Effector CD4-positive, alpha-beta T cell (primary cell): ENCODE measurements at places on chromosomes 2 and 18.

DNA sequence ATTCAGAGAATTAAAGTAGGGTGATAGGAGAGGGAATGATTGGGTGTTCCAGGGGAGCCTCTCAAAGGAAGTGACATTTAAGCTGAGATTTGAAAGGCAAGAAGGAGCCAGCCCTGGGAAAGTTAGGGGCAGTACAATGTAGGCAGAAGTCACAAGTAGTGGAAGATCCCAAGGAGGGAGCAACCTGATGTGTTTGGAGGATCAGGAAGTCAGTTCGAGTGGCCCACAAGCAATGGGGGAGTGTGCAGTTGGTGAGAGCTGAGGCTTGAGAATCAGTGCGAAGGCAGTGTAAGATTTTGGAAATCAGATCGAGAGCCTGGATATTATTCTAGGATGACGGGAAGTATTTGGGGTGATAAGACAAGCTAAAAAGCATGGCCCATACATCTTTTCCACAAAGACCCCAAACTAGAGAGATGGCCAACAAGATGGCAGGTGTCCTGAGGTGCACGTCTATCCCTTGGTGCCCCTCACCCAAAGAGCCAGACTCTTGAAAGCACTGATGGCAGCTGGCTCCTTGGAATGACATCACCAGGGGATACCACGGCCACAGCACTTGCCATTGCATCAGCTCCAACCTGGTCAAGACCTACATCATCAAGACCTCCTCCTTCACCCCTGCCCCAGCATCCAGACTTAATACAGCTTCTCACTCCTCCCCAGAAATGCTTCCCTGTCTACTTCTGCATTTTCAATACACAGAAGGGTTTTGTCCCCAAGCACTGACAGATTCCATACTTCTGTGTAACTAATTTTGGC, 127.3 kb downstream of the BCL2 start:
- DNase-seq: no peak

DNA sequence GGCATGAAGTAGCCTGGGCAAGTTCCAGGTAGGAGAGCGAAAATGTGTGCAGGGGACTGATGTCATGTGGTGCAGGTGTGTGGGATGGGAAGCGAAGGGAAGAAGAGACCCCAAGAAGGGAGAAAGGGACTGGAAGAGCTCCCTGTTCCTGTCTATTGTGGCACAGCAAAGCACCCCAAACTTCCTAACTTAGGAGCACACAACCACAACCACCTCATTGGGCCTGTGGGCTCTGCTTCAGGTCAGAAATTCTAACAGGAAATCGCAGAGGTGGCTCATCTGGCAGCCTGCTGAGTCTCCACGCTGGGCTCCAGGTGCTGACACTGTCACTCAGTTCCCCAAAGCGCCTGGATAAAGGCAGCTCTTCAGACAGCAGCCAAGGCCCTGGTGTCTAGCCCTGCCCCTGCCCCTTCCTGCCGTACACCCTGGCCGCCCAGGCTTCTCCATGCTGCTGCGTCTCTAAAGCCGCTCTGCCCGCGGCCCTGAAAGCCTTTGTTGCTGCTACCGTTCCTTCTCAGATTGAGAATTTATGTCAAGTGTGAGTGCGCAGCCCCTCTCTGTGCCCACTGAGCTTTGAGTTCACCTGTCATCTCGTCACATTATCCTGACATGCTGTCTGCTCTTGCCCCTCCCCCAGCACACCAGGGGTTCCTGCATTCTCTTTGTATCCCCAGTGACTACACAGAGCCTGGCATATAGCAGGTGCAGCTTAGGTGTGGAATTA, 140.2 kb upstream of the BCL2L11 start:
- no peak for DNase-seq

GRCh38 chr2:70310899-70311298, 9.0 kb upstream of the FAM136A start:
- no peak for DNase-seq

DNA sequence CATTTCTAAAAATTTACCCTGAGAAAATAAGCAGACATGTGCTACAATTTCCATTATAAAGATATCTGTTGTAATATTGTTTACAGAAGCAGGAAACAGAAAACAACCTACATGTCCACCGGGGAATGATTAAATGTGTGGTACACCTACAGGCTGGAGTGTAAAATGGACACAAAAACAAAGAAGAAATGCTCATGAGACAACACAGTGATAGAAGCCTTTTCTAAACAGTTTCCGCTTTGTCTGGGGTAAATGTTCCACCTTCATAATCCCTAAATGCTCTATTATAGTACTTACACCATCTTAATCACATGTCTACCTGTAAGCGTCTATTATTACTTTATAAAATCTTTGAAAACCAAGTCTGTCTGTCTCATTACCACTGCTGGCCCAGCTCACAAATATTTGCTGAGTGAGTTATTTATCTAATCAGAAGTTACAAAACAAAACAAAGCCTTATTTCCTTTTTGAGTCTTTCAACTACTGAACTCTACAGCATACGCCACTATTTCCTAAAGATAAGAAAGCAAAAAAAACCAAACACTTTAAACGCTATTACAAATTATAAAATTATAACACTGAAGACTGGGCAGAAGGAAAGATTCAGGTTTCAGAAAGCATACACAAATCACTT, 95.3 kb downstream of the PIGN start:
- no peak for DNase-seq
